ENCODE measurements at places on chromosomes 11 and 22.

DNA sequence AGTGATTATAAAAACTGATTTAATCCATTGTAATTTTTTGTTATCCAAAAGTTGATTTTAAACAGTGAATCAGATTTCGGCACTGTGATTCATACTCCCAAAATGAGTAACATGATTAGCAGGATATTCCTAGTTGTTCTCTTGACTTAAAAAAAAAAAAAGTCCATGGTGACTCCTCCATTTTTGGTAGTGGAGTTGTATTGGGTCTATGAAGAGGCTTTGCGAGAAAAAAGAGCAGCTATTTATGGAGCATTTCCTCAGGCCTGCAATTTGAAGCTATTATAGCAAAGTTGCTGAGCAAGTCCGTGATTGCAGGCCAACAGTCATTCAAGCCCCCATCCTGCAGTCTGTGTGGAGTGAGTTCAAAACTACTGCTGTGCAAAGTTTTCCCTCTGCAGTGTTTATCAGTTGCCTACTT, 28.8 kb downstream of the YAP1 start:
- no peak for DNase-seq

- no peak for DNase-seq
These were observed 371 bp downstream of the SMCO4 start for GRCh38 chr11:93542811-93543229.

GRCh38 chr11:103257360-103257759, 148.1 kb downstream of the DYNC2H1 start:
- DNase-seq = no peak

DNA sequence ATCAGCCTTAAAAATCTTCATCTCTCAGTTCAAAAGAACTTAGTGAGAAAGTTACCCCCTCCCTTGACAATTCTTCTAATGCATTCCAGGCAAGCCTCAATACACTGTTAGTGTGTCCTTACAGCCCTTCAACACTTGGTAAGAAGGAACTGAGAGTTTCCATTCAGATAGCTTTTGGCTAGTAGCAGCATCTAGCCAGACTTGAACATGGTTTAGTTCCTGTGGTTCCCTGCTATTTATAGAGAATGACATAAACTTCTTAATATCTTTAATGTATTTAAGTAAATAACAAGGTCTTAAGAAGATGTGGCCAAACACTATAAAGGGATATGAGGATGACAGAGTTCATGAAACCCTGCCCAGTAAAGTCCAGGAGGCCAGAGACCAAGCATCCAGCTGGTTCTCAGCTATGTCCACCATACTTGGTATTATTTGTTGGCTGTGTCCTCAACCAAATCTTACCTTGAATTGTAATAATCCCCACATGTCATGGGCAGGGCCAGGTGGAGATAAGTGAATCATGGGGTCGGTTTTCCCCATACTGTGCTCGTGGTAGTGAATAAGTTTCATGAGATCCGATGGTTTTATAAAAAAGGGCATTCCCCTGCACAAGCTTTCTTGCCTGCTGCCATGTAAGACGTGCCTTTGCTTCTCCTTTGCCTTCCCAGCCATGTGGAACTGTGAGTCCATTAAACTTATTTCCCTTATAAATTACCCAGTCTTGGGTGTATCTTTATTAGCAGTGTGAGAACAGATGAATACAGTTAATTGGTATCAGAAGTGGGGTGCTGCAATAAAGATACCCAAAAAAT, 132.4 kb downstream of the LARGE1 start:
- DNase-seq = no peak

- no peak for DNase-seq
These were observed 1376.1 kb upstream of the TENM4 start for GRCh38 chr11:80816966-80817365.

GRCh38 chr11:130510407-130511006, 62.1 kb downstream of the ADAMTS15 start:
- no peak for DNase-seq

DNA sequence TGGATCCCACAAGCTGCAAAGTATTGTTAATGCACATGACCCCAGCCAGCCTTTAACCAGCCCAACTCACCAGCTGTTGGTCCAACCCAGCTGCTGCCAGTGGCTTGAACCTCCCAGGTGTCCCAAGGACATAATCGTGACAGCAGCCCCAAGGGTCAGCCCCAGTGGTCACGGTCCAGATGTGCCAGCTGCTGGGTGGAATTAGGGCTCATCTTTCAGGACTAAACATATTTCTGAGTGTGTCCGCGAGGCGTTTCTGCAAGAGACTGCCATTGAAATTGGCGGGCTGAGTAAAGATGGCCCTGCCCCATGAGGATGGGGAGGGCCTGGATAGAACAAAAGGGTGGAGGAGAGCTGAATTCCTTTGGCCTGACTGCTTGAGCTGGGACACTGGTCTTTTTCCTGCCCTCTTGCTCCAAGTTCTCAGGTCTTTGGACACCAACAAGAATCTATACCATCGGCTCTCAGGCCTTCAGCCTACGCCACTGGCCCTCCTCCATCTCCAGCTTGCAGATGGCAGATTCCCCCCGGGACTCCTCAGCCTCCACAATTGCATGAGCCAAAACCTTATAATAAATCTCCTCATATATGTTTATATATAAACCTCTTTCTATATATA, 240.2 kb downstream of the MN1 start:
- DNase-seq = no peak

DNA sequence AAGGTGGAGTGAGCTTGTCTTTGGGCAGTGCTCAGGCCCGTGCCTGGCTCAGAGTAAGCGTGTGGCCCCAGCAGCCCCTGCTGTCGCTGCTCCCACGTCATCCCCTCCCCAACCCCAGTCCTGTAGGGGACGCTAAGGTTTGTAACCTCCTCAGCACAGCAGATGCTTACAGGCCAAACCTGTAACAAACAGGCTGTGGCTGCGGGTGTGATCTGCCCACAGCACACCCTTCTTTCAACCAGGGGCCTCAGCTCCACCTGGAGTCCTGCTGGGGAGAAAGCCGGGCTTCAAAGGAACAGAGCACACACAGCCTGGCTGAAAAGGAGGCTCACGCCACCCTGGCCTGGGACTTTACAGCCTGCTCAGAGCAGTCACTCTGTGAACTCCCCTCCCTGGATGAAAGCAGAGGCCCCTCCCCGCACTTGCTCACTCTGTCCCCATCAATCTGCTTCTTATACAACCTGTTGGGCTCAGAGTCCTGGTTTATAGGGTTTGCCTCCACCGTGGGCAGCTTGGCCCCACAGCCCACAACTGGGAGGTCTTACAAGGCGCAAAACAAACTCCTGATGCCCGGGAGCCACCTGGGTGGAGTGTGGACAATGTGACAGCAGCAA, 54.3 kb downstream of the SCUBE1 start:
- no peak for DNase-seq

- no peak for DNase-seq
These were observed 29.7 kb downstream of the PDGFB start for GRCh38 chr22:39215070-39215396.

- no peak for DNase-seq
These were observed 412.7 kb downstream of the ETS1 start for GRCh38 chr11:128174465-128175291.

DNA sequence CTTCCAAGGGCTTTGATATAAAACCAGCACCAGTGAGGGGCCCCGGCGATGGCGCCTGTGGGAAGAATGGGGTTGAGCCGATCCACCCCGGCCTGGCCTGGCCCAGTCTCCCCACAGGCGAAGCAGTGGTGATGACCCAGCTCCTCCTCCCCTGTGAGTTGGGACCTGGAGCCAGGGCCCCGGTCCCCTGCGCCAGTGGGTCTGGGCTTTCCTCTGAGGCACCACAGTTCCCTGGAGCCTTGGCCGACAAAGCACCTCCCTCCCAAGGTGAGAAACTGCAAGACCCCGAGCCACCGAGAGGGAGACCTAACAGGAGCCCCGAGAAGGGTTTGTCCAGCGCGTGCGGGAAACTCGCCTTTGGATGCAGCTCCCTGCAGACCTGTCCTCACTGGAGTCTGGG, 942.9 kb downstream of the BRD1 start:
- no peak for DNase-seq

DNA sequence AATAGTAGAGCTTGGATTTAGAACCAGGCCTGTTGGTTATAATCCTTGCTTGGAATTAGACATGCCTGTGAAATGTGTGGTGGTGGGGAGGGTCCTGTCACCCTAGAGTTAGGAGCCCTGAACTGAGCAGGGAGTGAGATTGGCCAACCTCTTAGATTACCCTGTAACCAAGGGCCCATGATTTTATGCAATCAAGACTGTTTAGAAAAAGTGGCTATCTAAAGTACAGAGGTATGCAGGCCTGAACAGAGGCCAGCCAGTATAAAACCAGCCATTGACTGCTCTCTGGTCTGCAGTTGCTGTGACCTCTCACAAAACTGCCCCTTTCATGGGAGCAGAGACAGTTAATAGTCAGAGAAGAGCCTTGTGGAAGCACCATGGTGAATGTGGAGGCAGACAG, 36.2 kb downstream of the SERPINH1 start:
- no peak for DNase-seq

GRCh38 chr22:36369922-36370791, 17.6 kb downstream of the MYH9 start:
- DNase-seq = no peak

- no peak for DNase-seq
These were observed 5.1 kb upstream of the CARNS1 start for GRCh38 chr11:67410369-67410831.

- peak; percentile 40 for DNase-seq
These were observed 4.7 kb downstream of the TPST2 start for GRCh38 chr22:26585104-26585790.

- no peak for DNase-seq
These were observed 14.8 kb downstream of the PLAAT3 start for GRCh38 chr11:63599211-63600122.

- no peak for DNase-seq
These were observed 11.3 kb downstream of the ENDOD1 start for GRCh38 chr11:95100856-95101507.

GRCh38 chr11:83156144-83156995, 561 bp upstream of the PCF11 start:
- peak; percentile 97 for DNase-seq

- peak; percentile 68 for DNase-seq
These were observed 3.6 kb upstream of the TBC1D22A start for GRCh38 chr22:46758867-46759290.

DNA sequence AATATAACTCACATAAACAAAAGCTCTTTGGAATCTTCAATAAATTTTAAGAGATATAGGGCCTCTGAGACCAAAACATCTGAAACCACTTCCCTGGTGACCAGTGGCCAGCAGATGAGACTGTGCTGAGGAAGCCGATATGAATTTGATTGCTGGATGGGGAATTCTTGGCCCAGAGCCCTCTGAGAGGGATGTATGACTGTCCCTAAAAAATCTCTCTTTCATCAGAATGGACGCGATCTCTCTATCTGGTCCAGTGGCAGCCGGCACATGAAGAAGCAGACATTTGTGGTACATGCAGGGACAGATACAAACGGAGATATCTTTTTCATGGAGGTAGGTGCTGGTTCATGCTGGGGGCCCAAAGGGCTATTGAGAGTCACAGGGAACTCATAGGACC, 37.5 kb downstream of the MYBPC3 start:
- DNase-seq = no peak

DNA sequence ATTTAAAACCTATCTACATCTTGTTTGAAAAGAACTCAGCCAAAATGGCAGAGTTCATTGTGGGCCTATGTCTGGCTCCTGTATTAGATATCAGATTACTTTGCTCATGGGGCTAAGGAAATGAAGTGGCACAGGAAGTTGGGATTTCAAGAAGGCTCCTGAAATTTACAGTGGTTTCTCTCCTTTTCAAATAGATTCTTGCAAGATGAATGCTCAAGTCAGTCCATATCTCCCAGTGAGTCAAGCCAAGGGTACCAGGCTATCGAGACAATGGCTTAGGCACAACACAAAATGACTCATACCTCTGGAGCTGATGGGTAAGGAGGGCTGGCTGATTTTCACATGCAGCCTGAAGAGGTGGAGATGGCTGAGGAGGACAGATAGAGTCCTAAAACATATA, 24.1 kb upstream of the APOA1 start:
- DNase-seq = no peak

DNA sequence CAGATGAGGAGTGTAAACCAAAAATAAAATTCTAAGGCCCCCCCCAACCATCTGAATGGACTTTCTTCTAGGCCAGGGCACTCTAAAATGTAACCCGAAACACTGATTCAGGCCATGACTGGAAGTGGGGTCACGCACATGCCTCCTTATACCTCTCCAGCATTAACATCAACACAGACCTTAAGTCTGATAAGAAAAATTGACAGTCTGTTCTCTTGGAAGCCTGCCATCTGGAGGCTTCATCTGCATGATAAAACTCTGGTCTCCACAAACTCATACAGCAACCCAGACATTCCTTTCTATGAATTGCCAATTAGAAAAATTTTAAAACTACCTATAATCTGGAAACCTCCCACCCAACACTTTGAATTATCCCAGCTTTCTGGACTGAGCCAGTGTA, 3.9 kb upstream of the SERGEF start:
- no peak for DNase-seq

GRCh38 chr11:19589567-19590260, 122.9 kb upstream of the NAV2 start:
- DNase-seq = no peak

DNA sequence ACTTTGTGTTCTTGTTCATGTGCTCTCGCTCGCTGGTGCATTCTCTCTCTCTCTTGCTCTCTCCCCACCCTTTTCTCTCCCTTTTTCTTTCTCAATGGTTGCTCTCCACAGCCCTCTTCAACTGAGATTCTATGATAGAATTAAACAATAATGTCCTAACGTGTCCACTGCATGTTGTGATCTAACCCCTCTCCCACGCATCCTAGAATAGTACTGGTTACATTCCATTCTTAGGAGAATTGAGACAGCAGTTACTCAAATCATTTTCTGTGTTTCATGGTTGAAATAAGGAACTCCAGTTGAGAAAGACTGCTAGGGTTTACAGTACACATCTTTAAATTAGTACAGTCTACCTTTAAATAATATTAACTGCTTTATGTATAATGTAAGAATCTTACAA, 318.1 kb upstream of the PITPNB start:
- DNase-seq = no peak

GRCh38 chr11:67680696-67681470, 6.5 kb upstream of the ALDH3B2 start:
- no peak for DNase-seq

GRCh38 chr11:93728792-93729128, 12.5 kb downstream of the TAF1D start:
- DNase-seq = no peak

GRCh38 chr11:43723617-43724016, 43.1 kb downstream of the HSD17B12 start:
- DNase-seq = no peak

DNA sequence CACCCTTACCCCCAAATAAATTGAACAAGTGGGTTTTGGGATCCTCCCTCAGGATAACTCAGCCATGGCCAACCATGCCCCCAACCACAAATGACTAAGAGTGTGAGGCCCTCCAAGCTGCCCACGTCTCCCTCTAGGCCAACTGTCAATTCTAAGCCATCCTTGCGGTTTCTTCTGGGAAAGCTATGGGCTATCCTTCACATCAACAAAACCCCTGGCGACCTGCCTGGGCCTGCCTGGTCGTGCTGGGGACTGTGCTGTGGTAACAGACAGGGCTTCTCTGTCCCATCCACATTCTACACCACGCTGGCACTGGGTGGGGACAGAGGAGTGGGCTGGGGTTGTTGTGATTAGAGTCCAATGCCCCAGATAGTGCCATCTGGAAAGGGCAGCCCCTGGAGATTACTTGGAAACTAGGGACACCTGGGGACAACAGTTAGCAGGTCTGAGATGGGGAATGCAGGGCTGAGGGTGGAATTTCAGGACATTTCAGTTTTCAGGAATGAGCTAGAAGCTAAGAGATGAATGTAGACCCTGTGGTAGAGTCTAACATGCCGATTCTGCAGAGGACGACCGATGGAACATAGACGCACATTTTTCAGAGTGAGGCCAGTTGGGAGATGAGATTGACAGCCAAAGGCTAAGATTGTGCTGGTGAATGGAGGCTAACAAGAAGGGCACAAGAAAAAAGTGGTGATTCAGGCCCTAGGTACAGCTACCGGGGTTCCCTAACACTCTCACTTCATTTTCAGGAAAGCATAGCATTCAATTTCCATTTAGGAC, 131.9 kb downstream of the RASSF10 start:
- DNase-seq = no peak

Data from stimulated activated CD8-positive, alpha-beta memory T cell treated with anti-CD3 and anti-CD28 coated beads, Interleukin-4, amount 100 ng/mL, for 48 hours (primary cell).